NCI-H1436 (cell line): ENCODE measurements at places on chromosomes 11 and 22.

GRCh38 chr11:35066783-35067423 is 72.1 kb upstream of the CD44 start:
- no peak for DNase-seq

DNA sequence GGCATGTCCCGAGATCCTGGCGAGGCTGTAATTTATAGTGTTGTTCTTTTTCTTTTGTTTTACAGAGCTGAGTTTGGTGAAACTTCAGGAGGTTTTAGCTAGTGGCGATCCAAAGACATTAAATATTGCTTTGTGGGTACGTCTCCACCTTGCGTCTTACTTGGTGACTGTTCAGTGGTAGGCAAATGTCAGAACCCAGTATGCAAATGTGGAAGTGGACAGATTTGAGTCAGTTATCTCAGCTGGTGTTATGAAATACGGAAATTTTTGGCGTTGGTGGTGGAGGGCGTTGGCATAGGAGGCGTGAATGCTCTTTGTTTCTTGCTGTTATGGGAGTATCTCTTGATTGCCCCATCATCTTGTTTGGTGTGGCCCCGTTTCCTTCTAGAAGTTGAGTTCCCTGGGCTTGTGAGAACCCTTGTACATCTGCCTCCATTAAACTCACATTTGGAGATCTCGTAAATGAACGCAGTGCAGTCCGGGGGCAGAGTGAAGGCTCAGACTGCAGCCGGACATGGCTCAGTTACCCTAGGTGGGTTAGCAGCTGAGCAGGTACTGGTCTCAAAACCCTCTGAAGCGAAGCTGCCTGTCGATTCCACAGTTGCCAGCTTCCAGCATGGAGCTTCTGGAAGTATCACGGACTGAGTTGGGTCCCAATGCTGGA is 39.9 kb downstream of the PTPRJ start:
- DNase-seq, result no peak

- no peak for DNase-seq
These were observed 15.9 kb upstream of the MMP7 start for GRCh38 chr11:102546427-102546826.

DNA sequence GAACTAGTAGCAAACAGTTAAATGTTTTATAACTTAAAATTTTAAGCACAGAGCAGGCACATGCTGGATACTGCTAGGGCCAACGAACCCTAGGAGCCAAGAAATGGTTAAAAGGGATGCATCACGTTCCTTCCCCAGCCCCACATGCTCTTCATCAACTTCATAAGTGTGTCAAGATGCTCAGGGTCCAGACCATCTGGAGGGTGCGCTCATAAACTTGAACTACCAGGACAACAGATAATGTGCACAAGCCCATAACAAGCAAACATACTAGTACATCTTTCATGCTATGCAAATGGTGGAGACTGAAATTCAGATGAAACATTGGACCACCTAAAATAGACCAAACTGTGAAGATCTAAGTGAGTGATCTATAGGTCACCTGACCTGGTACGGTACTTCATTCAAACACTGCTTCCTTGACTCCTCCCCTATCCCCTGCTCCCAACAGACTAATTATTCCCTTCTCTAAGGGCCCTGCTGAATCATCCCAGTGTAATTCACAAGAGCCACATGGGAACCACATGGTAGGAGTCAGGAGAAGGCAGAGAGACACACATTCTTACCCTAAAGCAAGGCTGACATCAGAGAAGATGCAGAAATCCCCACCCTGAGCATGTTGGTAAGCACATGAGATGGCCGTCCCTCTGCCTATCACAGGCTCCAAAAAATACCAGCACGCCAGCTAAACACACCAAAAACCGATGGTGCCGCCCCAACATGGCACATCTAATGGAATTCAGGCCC is 83.9 kb downstream of the ETS1 start:
- no peak for DNase-seq

DNA sequence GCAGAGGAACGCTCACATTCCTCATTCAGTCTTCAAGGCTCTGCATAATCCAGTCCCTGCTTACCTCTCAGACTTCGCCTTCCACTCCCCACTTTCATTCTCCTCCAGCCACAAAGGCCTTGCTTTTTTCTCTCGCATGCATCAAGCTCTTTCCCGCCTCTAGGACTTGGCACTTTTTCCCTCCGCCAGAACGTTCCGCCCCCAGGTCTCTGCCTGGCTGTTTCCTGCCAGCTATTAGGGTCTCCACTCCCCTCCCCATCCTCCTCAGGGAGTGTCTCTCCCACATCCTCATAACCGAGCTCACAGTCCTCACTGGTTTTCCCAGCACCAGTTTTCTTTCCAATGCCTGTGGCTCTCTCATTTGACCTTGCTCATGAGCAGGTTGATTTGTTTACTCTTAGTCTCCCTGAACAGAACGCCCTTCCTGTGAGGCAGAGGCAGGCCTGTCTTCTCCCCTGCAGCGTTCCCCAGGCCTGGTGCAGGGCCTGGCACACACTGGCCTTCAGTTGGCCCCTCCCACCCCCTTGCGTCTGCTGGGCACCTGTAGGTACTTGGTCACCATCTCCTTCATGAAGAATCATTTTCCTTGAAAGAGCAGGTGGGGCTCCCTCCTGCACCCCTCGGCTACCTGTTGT is 75.2 kb downstream of the RTL6 start:
- DNase-seq, result no peak

DNA sequence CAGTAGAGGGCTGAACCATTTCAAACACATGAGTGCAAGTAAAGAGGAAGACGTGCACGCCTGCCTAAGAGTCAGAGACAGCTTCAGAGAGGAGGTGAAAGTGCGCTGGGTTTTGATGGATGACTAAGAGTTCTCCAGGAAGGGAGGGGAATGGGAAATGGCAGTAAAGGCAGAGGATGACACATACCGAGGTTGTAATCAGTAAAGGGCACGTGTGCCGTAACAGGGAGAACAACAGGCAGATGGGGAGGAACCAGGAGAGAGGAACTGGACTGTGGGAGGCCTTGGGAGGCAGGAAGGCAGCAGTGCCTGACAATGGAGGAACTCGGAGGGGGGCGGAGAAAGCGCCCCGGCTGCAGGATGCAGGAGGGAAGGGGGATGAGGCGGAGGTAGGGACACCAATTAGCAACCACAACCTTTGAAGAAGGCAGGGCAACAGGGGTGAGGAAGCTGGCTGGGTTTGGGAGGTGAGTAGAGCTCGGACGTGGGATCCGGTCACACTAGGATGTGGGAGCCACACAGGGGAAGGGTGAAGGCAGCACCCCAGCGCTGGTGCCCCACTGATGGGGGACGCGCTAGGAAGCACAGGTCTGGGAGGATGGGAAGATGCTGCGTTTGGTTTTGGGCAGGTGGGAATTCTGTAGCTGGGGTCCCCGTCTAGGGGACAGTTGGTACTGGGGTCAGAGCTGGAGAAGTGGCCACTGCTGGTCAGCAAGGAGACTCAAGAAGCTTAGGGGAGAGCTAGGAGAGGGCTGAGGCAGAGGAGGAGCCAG is 67.4 kb downstream of the SCUBE1 start:
- DNase-seq, result no peak

- DNase-seq, result no peak
These were observed 36.4 kb upstream of the E2F8 start for GRCh38 chr11:19276859-19277808.

DNA sequence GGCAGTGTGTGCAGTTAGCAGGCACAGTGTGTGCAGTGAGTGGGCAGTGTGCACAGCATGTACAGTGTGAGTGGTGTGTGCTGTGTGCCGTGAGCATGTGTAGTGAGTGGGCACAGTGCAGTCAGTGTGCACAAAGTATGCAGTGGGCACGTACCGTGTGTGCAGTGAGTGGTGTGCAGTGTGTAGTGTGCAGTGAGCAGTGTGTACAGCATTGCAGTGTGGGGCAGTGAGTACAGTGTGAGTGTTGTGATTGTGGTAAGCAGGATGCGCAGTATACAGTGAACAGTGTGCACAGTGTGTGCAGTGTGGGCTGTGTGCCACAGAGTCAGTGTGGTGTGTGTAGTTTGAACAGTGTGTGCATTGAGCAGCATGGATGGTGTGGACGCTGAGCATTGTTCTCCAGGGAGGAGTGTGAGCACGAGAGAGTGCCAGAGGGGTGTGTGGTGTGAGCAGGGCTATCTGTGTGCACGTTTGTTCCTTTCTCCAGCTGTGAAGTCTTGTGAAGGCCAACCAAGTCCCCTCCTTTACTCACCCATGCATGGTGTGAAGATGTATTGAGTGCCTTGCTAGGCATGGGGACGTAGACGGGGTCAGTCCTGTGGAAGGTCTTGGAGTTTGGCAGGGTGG is 3.0 kb downstream of the SHANK3 start:
- no peak for DNase-seq

DNA sequence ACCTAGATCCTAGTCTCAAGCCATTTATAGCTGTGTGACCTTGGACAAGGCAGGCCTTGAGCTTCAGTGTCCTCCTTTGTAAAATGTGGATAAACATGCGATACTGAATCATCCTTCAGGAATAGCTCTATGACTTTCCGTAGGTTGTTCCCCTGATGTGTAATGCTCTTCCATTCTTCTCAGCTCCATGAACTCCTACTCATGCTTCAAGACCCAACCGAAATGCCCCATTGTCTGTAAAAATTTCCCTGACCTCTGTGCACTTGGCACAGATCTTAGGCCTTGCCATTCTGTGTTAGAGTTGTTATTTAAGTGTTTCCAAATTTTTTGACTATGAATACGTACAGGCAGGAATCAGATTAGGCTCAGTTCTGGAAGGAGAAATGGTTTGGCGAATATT is 3.3 kb upstream of the BEST1 start:
- no peak for DNase-seq

GRCh38 chr11:62410972-62411371 is 7.9 kb upstream of the SCGB1A1 start:
- no peak for DNase-seq

- DNase-seq, result no peak
These were observed 24.3 kb downstream of the CD6 start for GRCh38 chr11:60995798-60996197.

DNA sequence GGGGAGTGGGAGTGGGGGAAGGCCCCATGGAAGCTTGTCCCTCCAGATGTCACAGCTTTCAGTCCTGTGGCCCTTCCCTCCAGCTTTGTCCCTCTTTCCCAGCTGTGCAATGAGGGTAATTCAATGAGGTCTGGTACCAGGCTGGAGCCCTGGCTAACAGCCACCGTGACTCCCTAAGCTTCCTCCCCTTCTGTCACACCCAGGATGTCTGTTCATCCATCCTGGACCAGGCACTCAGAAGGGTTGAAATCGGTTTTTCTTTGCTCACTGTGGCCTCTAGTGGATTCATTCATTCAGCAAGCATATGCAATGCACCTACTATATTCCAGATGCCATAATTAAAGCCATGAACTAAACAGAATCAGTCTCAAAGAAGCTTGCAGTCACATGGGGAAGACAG is 38.7 kb downstream of the SYT13 start:
- DNase-seq, result no peak

- no peak for DNase-seq
These were observed 152.9 kb upstream of the GRIA4 start for GRCh38 chr11:105456950-105457349.

DNA sequence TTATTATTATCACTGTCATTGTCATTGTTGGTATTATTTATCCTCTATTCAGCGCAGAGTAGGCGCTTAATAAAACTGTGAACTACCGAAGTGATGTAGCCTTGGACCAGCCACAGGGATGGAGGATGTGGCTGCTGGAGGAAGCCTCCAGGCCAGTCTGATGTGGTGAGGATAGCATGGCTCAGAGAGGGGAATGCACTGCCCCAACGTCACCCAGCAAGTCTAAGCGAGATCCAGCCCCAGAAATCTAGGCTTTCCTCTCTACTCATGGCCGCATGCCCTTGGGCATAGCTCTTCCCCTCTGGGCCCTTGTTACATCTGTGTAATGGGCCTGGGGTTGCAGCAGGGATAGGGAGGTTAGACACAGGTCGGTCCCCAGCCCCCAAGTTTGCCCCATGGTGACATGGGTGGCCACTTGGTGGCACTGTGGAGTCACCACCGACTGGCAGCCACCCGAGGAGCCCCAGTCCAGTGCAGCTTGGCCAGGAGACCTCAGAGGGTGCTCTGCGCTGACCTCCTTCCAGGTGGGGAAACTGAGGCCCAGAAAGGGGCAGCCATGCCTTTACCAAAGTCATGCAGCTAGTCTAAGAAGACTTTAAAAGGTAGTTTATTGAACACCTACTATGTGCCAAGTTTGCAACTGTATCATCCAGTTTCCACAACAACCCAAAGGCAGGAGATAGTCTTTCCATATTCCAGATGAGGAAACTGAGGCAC is 395.7 kb downstream of the MN1 start:
- DNase-seq, result peak; percentile 27

- DNase-seq, result no peak
These were observed 116.7 kb upstream of the LARGE1 start for GRCh38 chr22:34036931-34037330.

DNA sequence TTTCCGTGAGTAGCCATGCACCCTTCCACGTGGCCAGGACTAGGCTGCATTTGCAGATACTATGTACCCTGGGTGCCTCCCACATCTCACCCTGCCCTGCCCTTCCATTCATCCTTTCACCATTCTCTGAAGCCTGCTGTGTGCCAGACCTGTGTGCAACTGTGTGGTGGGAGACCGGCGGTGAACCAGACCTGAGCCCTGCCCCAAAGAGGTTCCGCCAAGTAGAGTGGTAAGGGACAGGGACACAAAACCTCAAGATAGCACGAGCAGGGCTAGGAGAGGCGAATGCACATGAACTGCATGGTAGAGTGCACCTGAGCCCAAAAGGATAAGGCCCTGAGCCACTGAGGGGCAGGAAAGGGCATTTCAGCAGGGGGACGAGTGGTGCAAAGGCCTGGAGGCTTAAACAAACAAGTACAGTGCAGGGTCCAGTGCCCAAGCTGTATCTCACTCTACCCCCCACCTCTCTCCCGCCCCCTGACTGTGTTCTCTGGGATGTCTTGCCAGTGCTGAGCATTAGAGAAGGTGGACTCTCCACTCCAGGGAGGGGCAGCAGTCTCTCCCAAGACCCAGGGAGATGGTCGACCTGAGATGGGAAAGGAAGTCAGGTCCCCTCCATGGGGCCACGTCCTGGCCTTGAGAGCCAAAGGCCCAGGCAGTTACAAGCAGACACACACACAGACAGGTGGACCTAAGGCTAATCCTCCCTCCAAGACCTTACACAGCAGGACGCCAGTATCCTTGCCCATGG is 14.1 kb upstream of the ARAP1 start:
- no peak for DNase-seq

GRCh38 chr11:111231836-111232235 is 13.7 kb upstream of the POU2AF2 start:
- no peak for DNase-seq
